ENCODE measurements at places on chromosomes 5 and 9.

DNA sequence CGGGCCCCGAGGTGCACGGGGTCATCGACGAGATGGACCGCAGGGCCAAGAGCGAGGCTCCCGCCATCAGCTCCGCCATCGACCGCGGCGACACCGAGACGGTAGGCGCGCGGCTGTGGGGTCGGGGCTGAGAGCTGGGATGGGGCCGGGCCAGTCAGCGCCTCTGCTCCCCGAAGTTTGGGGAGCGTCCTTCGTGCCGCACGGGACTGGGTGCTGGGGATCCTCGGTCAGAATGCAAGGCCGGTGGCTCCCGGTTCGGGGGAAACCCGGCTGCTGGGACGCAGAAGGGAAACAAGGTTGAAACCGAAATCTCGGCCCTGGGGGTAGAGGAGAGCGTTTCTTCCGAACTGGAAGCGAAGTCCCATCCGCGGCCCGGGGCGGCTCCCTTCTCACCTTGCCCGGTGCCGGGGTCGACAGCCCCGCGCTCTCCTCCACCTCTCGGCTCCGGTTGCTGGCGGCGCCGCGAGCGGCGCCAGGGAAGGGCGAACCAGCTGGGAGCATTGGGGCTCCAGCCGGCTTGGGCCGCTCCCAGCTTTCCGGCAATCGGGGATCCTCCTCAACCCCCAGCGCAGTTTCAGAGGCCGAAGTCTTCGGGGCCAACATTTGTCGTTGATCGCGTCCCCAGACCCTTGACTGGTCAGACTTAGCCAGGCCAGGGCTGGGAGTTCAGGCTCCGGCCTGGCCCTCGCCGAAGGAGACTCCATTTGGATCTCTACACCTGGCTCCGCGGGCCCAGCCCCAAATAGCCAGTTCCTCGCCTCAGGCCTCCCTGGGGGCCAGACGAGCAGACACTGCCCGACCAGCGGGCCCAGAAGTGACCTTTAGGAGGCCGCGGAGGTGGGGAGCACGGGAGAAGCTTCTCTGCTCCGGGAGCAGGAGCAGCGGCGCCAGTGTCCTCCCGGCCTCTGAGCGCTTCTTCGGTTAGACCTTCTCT, 1.1 kb downstream of the LHX2 start:
- no peak for DNase-seq

DNA sequence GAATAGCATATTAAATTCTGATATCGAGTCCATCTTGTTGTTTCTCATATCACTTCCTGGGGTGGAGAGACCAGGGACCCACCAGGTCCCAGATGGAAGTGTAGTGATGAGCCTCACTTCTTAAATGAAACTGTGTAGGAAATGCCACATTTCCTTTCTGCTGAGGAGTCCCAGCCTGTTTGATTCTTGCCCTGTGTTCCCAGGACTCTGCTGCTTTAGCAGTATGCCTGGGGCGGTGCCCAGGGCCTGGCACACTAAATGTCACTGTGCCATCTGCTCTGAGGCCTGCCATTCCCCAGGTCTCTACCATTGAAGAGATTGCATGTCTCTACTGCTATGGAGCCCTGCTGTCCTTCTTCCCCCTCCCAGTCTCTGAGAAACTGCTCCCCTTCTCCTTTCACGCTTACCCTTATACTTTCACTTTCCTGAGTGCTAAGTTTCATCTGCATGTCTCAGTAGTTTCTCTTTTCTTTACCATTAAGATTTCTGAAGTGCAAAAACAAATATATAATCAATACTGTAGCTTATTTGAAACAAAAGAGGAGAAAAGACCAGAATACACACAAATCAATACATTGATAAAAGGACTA, 260.4 kb downstream of the GABRB2 start:
- DNase-seq, result no peak

- no peak for DNase-seq
Observed at GRCh38 chr5:8057769-8058168, 188.8 kb downstream of the MTRR start.

DNA sequence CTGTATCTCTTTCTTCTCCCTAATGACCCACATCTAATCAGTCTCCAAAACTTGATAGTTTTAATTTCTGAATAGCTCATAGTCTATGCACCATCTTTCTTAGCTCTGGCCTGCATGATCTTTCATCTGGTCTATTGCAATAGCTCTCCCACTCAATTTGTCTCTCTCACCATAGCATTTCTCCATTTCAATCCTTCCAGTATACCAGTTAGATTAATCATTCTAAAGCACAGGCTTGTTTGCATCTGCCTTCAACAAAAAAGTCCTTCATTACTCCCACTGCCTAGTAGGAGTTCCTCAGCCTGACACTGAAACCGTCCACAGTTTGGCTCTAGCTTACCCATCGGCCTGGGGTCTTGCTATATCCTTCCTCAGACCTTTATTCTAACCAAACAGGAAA, 344.9 kb downstream of the ENC1 start:
- DNase-seq, result no peak

DNA sequence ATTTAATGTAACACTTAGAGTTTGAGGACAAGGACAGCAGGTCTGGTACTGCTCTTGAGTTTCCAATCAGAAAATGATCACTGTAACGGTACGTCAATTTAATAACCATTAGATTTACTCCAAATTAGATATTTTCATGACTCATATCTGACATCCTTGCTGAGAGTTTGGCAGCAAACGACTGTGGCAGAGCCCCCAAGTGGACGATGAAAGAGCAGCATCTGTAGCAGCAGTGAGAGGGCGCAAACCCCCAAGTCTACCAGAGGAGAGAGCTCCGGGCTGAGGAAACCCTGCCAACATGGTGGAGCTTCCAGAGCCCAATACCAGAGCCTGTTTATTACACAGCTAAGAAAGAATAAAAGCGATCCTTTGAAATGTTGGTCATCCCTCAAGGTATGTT, 73.2 kb upstream of the EPB41L4A start:
- DNase-seq, result peak; percentile 31

- no peak for DNase-seq
Observed at GRCh38 chr5:133938039-133938821, 30.2 kb downstream of the C5orf15 start.

- no peak for DNase-seq
Observed at GRCh38 chr9:82593501-82593900, 469.4 kb downstream of the RASEF start.

- no peak for DNase-seq
Observed at GRCh38 chr5:181047921-181048320, 7.9 kb downstream of the BTNL9 start.

DNA sequence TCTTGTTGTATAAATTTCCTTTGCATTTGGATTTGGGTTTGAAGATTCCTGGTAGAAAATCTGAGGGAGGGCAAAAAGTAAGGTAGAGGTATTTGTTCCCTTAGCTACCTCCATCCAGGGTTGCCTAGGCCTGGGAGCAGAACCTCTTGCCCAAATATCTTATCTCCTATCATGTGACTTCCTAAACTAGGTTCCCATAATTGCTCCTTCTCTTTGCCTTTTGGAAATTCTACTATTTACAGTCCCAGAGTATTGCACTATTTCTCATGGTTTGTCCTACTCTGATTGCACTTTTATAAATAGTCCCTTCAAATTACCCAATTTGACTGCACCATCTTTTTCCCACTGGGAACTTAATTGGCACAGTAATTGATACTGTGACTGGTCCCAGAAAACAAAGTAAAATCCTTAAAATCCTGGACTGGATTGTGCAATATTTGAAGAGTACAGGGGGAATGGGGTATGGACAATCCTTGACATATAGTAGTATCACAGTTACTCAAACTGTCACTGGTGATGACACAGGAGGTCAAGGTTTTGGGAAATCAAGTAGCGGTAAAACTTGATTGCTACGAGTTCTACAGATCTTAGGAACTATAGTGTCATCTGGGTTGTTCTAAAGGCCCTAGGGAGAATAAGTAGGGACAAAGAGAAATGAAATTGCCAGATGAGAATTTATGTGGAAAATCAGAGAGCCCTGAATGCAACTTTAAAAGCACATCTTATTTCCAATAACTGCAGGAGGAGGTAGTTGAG, 31.5 kb upstream of the TMED7 start:
- DNase-seq, result no peak

GRCh38 chr9:135103001-135103446, 15.6 kb downstream of the OLFM1 start:
- no peak for DNase-seq

DNA sequence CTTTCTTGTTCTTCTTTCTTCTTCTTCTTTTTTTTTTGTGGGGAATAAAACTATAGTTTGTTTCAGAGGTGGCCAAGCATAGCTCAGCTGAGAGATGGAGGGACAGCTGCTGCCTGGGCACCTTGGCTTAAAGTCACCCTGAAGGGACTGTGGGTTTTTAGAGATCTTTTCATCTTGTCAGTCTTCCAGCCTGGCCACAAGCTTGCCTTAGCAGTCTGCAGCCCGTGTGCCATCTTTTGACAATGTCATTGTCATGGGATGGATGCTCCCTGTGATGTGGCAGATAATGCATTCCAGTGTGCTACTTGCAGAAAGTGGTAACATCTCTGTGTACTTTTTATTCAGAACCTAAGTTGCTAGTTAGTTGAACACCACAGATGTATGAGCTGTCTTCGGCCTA, 280.8 kb downstream of the FANCC start:
- DNase-seq, result no peak

- DNase-seq, result no peak
Observed at GRCh38 chr5:109281136-109281690, 128.6 kb downstream of the PJA2 start.

- no peak for DNase-seq
Observed at GRCh38 chr9:129785866-129786265, 17.1 kb upstream of the TOR1B start.

DNA sequence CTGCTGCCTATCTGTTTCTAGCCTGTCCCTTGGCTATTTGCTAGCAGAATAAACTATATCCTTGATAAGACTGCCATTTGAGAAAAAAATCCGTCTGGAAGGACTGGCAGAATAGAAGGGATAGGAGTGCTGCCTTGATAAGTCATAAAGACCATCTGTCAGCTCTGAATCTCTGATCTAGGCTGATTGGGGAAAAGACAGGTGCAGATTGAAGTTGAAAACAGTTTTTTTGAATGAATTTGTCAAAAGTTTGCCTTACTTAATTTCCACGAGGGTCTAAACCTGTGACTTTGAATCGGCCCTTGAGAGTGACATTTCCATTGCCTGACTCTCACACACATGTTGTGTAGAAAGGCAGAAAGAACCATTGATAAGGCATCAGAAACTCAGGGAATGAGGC, 218.6 kb downstream of the MAN2A1 start:
- no peak for DNase-seq

- DNase-seq, result no peak
Observed at GRCh38 chr9:1031951-1032601, 18.1 kb upstream of the DMRT2 start.

GRCh38 chr5:102754767-102755431, at the start of gene PAM:
PAM (plus strand) TSS chr5:102755305; CDS start chr5:102866196, 110,891 bp downstream.
- peak; percentile 73 for DNase-seq

GRCh38 chr9:92426501-92427145, 2.4 kb upstream of the OMD start:
- DNase-seq, result no peak

DNA sequence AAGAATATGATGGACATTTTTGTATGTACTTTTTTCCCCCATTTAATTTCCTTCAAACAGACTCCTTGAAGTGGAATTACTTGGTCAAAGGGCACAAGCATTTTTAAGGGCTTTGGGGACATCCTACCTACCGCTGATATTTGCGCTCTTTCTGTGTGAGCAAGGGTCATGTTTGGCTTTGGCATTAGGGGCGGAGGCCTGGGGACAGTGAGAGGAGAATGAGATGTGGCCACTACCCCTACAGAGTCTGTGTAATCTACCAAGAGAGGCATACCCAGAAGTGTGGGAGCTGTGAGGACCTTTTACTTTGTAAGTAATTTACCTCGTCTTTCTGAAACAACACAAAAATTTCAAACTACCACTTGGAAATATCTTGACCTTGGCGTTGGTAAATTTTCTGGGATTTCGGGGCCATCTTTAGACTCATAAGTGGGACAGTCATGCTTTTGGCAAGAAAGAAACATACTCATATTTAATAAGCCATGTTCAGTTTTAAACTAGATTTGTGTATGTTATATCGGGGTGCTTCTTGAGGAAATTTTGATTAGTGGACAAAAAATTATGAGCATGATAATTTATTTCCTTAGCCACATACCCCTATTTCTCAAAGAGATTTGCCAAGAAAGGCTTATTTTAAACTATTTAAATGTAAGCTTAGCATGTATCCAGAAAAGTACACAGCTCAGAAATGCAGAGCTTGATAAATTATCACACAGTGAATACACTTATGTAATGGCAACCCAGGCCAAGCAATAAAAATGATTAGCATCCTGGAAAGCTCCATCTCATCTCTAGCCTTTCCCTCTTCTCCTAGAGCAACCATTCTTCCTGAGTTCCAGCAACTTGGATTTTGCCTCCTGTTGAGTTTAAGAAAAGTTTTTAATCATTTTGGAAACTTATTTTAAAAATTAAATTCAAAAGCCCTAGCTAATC, 63.6 kb downstream of the ARHGAP26 start:
- no peak for DNase-seq

DNA sequence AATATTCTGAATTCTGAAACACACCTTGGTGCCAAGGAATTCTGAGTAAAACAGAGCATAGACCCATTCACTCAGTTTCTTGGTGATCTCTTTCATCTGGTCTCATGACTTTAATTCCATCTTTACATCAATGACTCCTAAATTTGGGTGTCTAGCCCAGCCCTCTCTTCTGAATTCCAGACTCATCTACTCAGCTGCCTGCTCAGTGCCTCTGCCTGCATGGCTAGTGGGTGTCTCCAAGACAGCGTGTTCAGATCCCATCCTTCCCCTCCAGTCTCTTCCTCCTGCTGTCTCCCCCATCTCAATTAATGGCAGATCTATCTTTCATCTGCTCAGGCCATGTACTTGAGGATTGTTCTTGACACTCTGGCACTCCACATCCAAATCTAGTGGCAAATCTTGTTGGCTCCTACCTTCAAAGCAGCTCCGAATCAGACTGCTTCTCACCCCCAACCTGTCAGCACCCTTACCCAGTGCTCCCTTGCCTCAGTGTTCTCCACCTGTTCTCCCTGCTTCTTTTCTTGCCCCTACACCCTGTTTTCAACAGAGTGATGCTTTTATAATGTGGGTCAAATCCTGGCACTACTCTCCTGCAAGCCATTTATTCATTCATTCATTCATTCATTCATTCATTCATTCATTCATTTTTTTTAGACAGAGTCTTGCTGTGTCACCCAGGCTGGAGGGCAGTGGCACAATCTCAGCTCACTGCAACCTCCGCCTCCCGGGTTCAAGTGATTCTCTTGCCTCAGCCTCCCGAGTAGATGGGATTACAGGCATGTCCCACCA, 5.3 kb downstream of the CAVIN4 start:
- no peak for DNase-seq

DNA sequence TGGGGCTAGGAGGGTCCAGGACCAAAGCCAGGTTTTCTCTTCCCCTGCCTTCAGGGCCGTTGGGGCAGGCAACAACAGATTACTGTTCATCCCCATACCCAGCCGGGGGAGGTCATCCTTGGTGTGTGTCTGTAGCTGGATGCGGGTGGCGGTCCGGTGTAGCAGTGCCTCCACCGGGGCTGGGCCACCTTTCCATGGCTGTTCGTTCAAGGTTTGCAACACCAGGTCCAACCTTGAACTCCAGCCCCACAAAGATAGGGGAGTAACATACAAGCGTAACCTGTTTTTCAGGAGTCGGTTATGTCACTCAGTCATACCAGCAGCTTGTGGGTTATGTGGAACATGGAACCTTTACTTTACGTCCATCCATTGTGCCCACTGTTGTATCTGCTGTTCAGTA, 58.5 kb upstream of the FAM120A start:
- DNase-seq, result no peak
